ENCODE measurements at places on chromosomes 7 and 10.

GRCh38 chr10:76942628-76943416, 694.8 kb downstream of the KCNMA1 start:
- no peak for DNase-seq

- no peak for DNase-seq
These were observed 4.3 kb upstream of the AKR1C3 start for GRCh38 chr10:5089865-5090264.

DNA sequence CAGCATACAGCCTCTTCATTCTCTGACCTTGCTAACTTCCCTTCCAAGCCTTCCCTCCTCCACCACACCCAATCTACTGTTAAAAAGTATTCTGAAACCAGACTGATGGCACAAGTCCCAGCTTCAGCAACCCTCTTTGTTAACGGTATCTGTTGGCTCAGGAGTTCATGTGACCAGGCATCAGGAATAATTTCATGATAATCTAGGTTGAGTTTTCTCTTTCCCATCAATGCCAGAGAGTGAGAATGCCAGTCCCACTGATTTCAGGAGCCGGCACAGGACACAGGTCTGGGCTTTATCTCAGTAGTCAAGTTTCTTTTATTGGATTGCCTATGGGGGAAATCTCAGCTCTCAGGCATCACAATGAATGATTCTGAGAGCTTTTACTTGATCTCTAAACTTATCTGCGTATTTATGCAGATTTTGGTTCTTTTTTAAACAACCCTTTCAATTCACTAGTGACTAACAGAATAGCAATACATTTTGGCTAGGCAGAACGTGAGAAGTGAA, 231.0 kb upstream of the LYZL1 start:
- no peak for DNase-seq

DNA sequence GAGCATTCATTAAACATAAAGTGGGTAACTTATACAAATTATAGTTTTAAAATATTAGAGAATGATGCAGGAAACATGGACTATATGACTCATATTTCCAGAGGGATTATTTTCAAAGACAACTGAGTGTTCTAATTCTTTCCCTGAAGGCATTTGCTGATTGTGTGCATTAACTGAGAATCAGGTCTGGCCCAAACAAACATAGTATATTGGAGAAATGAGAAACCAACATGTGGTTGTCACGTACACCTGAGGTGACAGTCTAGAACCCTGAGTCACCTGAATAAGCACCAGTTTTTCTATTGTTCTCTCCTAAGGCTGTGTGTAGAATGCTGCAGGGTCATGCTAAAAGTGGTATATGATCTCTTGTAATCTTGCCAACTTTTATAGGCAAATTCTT, 1125.7 kb downstream of the XPNPEP1 start:
- no peak for DNase-seq

GRCh38 chr10:5018134-5018533, 14.5 kb upstream of the AKR1C2 start:
- DNase-seq: no peak

GRCh38 chr10:311901-312665, 176.8 kb downstream of the ZMYND11 start:
- DNase-seq: no peak

DNA sequence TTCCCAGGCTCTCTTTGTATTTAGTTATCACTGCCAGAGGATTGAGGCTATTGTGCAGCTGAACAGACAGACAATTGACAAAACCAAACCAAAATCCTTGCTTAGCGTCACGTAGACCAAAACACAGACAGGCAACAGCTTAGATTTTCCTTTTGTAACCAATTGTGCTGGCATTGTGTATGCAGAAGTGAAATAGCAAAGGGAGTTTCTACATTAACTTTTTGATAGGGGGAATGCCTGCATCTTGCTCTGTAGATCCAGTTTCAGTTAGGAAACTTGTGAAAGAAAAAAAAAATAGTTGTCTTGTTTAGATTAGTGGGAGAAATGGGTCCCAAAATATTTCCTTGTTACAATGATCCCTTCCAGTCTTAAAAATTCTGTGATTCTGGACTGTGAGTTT, 333.8 kb downstream of the BBS9 start:
- DNase-seq: no peak

DNA sequence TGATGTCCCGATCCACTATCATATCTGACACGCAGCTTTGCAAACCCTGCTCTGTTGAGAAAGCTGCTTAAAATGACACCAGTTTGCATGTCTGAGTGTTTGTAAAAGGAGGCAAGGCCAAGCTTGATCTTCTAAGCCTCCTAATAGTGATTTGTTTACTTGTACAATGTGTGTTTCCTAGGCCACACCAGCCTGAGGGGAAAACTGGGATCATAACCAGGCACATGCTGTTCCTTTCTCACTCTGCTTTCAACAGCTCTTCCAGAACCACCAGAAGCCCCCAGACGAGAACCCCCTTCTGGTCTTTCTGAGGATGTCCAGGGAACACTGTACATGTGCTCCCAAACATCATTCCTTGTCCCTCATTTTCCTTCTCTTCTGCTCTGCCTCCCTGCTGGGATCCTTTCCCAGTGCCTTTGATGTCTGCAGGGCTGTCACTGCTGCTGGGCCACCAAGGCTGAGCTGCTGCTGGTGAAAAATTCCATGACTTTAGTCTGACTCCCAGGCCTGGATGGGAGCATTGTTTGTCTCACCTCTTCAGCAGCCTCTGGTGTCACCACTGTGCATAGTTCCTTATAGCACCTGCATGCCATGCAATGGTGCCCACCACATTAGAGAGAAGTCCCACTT, 4.0 kb upstream of the LGI1 start:
- no peak for DNase-seq

GRCh38 chr10:102449321-102450123, 1.8 kb downstream of the C10orf95 start:
- DNase-seq: peak; percentile 73

- DNase-seq: no peak
These were observed 94.7 kb downstream of the HDAC9 start for GRCh38 chr7:18590241-18590640.
